ENCODE measurements at places on chromosomes 12 and 14.

DNA sequence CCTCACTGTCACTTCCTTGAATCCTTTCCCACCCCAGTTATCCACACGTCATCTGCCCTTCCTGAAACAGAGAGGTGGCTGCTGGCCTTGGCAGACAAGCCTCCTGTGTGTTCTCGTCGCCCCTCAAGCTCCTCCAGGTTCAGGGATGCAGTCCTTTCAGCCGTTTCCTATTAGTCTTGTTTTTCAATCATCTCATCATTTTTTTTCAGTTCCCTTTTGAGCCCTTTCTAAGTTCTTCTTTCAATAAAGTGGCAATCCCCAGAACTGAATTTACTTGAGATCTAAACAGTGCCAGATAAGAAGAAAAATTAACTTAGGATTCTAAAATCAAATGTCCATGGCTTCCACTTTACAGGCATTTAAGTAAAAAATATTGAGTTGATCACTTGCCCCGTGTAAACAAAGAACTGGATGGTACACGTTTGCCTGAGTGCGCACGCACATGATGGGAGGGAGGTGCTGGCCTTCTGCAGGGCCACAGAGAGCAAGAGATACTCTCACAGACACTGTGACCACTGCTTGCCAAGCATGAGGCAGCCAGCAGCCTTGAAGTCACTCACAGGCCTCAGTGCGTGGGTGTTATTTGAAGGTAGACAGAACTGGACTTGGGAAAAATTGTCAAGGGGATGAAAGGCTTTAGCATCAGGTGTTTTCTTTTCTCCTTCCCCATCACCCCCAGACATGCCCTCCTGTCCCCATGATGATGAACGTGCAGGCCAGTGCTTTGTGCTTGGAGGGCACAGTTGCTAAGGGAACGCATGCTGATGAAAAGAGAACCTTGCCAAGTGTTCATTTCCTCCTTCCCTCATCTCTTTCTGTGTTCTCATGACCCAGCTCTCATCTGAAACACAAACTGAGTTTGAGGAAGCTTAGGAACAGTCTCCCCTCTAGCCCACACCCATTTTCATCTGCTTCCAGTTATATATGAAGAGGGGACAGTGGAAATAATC lies 408.3 kb downstream of the EGLN3 start:
- no peak for DNase-seq

DNA sequence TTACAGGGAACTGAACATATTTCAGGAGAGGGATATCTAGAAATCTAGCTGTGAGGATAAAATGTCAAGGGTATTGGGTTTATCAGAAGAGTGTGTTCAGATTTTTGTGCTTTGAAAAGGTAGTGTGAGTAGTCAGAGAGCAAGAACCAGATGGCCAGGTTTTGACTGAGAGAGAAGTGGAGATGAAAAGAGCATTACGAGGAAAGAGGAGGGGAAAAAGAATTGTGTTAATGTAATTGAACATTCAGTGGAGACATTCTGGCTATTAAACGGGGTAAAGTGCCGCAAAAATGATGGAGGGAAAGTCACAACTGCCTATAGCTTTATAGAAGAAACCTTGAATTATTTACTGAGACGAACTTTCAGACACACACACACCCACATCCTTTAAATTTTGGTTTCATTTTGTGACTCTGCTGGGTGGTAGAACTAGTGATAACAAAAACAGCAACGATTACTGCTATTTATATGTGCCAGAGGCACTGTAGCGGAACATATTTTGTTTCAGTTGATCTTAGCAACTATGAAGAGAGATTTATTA lies 213.6 kb downstream of the ERC1 start:
- peak; percentile 33 for DNase-seq

- DNase-seq: peak; percentile 37
Measured at GRCh38 chr14:23525611-23526010, 26.0 kb downstream of the ZFHX2 start.

DNA sequence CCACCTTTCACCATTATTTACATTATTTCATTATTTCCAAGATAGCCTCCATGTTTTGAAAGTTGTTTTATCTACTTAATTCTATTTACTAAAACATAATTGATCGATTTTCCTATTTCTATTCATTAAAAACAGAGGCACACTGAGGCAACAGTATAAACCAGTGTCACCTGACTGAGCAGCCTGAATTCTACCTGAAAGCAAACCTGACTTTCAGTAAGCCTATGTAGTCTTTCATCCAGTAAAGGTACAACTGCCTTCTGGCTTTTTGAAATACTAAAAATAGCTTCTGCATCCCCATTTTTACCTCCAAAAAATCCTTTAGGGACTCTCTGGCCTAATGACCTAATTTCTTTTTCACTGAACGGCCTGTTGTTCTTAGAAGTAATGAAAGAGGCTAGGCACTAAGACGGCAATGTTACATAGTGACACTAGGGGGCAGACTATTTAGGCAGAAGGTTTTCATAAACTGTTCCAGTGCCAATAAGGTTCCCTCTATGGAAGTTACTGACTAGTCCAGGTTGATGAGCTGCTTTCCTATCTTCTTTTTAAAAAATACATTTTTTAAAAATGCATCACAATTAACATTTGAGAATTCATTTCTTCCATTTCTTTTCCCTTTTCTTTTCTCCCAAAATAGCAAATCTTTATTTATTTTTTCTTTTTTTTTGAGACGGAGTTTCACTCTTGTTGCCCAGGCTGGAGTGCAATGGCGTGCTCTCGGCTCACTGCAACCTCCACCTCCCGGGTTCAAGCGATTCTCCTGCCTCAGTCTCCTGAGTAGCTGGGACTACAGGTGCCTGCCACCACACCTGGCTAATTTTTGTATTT lies 17.5 kb downstream of the ANAPC5 start:
- peak; percentile 1 for DNase-seq

GRCh38 chr12:42819846-42820245 lies 230.3 kb upstream of the PRICKLE1 start:
- DNase-seq: no peak

- DNase-seq: peak; percentile 97
Measured at GRCh38 chr14:90487031-90487430, 90.2 kb downstream of the CALM1 start.

DNA sequence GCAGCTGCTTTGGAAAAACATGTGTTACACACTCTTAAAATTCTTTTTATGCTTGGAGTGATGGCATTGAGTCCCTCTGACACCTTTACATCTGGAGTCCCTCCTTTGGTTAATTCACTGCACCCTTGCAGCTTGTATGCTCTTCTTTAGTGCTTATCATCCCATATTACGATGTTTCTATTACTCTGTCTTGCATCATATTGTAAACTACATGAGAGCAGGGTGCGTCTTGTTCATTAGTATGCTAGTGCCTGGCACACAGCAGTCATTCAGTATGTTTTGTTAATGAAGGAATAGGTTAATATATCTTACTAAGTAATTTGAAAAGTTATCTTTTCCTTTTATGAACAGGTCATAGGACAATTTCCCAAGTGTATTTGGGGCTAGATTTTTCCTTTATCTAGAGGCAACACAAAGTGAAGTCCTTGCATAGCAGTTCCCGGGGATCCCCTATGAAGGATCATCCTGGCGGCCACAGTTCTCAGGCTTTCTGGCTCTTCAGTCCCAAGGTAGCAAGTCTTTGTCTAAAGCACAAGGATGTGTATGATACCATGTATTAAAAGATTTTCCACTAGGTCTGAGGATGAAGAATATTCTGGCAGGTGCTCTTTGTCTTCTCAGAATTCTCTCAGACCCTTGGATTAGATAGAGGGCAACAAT lies 363.8 kb downstream of the FUT8 start:
- no peak for DNase-seq

- DNase-seq: peak; percentile 14
Measured at GRCh38 chr12:130872179-130873096, 572 bp downstream of the RAN start.

DNA sequence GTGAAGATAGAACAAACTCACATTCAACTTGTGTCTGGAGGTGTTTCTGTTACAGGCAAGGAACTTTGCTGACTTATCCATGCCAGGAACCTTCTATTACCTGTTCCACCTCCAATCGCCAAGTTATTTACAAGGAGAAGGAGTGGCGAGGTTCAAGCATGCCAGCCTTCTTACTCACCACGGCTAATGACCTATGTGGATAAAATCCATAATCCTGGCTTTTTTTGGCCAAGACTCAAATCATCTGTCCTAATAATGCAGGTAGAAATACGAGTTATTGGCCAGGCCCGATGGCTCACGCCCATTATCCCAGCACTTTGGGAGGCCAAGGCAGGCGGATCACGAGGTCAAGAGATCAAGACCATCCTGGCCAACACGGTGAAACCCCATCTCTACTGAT lies 241.6 kb downstream of the TMEM132D start:
- no peak for DNase-seq

DNA sequence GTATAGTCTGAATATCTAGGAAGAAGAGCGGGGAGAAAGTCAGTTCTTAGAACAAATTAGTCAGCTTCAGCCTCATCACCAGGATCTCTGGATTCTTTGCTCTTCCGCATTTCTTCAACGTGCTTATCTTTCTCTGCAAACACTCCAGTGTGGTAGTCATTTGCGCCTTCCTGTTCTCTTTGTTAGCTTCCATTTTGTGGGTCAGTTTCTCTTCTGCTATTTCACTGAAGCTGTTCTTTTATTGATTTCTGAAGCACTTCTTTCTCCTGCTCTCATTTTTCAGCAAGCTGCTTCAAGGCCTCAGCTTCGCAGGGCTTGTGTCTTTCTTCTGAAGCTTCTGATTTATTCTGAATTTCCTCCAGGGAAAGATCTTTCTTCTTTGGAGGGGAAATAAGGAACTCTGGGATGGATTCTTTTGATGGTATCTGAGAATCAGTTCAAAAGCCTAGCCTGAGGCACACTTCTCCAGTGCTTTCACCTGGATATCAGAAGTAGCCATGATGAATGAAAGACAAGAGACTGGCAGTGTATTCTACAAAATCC lies 13.5 kb downstream of the AMN1 start:
- DNase-seq: no peak

DNA sequence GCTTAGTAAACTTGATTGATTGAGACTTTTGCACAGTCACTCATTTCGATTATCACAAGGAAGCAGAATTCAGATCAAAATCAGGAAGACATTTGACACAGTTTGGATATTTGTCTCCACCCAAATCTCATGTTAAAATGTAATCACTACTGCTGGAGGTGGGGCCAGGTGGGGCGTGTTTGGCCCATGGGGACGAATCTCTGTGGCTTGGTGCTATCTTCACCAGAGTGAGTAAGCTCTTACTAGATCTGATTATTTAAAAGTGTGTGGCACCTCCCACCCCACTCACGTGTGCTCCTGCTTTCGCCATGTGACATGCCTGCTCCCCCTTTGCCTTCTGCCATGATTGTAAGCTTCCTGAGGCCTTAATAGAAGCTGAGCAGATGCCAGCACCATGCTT lies 291.4 kb downstream of the PCNX1 start:
- DNase-seq: no peak

DNA sequence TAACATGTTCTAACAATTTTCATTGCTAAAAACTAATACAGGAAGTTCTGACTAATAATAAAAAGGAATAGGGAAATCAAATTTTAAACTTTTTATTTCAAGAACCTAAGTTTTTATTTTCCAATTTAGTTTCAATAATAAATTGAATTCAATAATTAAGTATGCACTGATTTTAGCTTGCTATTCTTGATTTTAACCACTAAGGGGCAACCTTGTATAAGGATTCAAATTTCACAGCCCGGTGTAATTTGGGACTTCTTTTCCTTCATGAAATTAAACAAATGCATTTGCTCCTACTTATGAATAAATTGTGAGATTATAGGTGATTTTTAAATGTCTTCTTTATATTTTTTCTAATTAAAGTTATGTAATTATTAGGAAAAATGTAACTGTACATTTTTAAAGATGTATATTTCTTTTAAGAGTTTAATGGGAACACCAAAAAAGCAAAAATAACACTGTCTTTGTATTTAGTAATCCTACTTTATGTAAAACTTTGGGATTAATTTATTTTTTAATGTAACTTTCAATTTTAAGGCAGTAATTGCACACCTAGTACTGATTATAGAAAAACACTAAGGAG lies 241.4 kb upstream of the PDZRN4 start:
- DNase-seq: no peak

Data from NCI-H524 (cell line).